Left renal pelvis (tissue), 4 donors: ENCODE measurements at places on chromosomes 11 and 22. TPM values are rescaled to one million over a fixed set of nuclear protein-coding genes. Genes with fewer than 3 reads are reported as not detected.

DNA sequence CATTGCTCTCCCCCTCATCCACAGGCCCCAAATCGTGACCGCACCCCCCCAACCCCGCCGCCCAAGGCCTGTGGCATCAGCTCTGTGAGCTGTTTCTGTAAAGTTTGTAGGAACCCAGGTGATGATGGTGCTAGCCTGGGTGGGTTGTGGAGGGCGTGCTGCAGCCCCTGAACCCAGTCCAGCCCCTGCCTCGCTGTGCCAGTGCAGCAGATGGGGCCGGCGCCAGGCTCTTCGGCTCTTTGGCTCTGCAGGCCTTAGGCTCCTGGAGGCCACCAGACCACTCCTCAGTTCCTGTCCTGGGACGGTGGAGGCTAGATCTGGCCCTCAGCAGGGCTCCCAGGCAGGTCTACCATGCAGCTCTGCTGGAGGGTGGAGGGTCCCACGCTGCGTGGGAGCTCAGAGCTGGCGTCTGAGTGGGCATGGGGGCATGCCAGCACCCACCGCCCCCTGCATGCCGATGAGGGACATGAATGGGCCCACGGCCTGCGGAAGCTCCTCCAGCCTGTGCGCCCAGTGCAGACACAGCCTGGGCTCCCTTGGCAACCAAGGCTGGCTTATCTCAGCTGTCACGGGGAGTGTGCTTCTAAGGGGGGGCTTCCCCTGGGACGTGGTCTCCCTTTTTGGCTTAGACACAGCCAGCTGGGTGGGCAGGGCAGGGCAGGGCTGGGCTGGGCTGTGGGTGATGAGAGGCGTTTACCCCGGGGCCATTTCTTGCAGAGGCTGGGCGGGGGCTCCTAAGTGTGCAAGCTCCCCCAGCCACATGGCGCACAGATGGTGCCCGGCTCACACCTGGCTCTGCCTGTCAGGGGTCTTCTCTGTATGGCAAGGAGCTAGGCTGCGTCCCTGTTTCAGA is 1187.6 kb downstream of the BRD1 start:
- no peak for DNase-seq

DNA sequence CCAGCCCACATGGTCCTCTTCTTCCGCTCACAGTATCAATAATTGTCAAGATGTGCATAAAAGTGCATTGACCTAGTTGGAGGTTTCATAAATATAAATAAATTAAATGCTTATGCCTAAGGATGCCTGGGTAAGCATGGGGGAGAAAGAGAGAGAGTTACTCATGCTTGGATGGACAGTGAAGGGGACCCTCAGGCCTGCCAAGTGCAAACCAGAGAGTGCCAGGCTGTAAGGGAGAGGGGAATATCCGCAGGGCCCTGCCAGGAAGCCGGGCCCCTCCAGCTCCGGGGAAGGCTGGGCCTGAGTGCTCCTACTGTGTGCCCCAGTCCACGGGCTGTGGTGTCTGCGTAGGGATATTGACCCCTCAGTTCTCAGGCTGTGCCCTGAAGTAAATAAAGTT is 214.6 kb downstream of the DSCAML1 start:
- DNase-seq: no peak

GRCh38 chr11:130415731-130416529 is 12.5 kb downstream of the ADAMTS8 start:
- no peak for DNase-seq

The ESAM gene
- polyA plus RNA-seq: 66.3 TPM

The MAPK11 gene
- polyA plus RNA-seq: 9.7 TPM
